Pancreas (tissue), 10 donors: ENCODE measurements at places on chromosomes 2 and 18.
A peak's percentile ranks its signal among the peaks of the same experiment; 100 is the strongest.

DNA sequence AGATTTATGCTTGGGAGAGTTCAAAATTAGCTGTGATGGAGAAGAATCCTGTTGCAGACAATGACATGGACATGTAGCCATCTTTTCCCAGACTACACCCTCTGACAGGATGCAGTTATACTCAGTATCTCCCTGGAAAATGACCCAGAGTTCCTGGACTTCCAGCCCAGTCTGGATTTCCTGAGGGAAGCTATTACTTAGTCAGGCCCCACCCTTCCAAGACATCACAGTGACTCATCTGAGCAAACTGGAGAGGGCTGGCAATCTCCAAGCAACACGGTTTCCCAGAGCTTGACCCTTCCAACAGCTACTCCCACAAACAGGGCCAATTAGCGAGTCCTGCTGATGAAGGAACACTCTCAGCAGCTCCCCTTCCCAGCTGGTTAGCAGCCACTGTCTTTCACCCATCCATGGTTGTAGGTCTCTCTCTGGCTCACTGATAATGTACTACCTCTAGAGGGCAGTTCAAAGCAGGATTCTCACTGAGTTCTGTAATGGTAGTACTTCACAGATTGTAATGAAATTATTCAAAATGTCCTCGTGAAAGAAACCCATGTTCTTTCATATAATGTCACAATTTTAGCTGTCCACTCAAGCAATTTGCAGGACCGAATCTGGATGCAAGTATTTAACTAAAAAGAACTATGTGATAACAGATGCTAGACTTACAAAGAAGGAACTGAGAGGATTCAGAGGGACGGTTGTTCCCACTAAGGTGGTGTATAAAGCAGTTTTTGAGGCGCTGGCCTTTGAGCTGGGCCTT, 110.2 kb downstream of the MDH1 start:
- peak; percentile 36 for DNase-seq

DNA sequence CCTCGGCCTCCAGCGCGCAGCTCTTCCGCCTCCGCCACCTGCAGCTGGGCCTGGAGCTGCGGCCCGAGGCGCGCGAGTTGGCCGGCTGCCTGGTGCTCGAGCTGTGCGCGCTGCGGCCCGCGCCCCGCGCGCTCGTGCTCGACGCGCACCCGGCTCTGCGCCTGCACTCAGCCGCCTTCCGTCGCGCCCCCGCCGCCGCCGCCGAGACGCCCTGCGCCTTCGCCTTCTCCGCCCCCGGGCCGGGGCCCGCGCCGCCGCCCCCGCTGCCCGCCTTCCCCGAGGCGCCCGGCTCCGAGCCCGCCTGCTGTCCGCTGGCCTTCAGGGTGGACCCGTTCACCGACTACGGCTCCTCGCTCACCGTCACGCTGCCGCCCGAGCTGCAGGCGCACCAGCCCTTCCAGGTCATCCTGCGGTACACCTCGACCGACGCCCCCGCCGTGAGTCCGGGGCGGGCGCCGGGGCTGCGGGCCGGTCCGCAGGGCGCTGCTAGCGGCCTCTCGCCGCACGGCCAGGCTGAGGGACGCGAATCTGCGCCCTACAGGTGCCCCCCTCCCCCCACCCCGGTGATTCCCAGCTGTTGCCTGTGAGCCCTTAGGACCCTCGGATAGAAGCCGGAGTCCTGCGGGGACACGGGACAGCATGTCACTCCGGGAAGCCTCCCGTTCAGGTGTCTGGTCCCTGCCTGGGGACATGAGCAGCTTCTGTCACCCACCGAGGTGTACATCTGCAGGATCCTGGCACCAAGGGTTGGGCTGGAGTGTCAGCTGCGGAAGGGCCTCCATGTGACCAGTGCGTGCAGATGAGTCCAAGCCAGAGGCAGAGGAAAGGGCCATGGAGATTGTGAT, 616 bp downstream of the RNPEPL1 start:
- DNase-seq, result peak; percentile 71

- DNase-seq, result no peak
Measured at GRCh38 chr2:60586081-60586480, 32.6 kb upstream of the BCL11A start.

- DNase-seq, result no peak
Measured at GRCh38 chr2:217798191-217798590, 204.6 kb downstream of the TNS1 start.

DNA sequence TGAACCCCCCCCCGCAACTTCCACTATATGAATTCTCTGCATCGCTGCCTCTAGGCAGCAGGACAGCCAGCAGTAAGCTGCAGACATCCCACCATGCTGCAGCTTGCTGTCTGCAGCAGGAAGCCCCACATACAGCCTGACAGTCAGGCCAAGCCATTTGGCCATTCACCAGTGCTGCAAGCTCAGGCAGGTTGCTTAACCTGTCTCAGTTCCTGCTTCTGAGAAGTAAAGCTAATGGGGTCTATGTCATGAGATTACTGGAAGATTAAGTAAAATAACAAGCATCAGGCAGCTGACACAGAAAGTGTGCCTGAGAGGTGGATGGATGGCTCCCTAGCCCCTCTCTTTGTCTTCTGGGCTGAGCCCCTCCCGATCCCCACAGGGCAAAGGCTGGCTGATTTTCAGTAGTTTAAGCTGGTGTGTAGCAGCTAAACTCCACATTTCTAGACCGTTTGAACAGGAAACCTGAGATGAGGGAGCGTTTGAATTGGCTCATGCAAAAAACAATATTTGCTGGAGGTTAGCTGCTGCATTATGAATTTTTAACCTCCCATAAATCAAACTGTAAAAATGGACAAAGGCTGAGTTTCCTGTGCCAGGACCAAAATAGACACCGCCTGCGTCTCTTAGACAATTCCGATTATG, 193.8 kb upstream of the ARL4C start:
- DNase-seq, result no peak

DNA sequence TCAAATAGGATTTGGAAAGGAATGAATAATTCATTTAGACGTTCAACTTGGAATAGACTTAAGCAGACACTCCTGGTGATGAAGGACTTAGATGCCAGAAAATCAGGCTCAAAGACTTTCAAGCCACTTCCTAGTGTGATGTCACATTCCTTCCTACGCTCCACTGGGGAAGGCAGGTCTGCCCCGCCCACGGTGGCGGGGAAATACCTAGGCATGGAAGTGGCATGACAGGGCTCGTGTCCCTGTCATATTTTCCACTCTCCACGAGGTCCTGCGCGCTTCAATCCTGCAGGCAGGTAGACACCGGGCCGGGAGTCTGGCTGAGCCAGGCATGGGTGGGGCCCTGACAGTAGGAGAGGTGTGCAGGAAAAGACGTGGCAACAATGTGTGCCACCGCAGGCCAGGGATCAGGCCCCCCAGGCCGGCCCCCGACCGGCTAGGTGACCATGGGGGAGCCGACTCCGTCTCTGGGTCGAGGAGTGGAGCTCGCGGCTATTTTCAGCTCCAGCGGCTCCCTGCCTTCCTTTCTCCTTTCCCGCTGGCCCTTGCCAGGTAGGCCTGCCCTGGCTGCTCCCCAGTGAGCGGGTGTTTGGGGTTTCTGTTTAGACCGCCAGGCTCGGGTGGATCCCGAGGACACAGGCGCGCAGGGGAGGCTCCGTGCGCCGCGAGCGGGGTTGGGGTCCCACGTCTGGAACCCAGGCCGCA, at the start of gene IL1RL2:
Gene IL1RL2, plus strand, starts transcription at position 233 of the 705 bp plus-strand sequence. CDS start 845 bp downstream, outside the sequence.
- no peak for DNase-seq

DNA sequence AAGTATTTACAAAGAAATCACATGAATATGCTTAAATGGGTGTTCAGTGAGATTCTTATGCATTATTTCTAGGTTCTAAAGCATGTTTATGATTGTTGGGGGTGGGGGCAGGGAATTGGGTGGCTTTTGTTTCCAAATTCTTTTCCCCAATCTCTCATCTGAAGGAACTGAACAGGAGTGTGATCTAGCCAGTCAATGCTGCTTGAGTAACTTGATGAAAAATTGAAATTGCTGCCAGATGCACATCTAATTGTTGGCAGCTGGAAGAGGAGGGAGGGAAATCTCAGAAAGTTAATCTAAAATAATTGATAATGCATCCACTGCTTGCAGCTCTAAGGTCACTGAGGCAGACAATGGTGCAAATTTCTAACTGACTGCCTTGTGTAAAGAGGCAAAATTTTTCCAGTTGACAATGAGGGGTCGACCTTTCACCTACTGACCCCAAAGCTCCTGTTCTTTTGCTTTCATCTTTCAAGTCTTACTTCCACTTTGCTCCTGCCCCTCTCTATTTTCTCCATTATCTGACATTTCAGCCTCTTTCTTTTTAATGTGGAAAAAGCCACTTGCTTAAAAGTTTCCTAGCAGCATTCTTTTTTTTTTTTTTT, 53.3 kb downstream of the IRS1 start:
- no peak for DNase-seq

DNA sequence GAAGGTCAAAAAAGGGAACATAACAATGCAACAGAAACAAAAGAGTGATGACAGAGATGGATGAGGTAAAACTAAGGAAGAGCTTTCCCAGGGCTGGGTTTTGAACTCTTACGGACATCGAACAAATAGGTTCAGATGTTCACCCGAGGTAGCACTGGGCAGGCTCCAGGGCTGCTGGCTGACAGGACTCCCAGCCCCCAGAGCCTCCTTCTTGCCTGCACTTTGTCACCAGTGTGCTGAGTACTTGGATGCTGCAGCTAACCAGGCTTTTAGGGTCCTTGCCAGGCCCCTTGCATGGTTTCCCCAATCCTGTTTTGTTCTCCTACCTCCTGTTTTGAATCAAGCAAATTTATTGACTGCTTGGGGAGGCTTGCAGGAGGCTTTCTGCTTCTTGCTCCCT, 322.9 kb downstream of the DYSF start:
- no peak for DNase-seq

- no peak for DNase-seq
Measured at GRCh38 chr2:70725505-70725904, 42.5 kb downstream of the ADD2 start.

DNA sequence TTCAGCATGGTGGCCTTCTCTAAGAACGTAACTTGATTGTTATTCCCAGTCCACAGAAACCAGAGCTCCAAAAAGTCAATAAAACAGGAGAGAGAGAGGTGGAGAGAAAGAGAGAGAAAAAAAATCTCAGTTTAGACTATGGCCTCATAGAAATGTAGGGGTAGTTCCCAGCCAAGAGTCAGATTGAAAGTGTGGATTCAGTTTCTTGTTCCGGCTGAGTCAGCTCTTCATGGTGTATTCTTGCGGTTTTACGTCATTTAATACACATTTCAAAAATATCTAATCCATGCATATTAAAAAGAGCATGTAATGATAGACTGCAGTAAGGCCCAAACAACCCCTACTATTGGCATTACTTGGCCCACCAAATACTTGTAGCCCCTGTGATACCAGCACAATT, 303.9 kb downstream of the ETAA1 start:
- no peak for DNase-seq

DNA sequence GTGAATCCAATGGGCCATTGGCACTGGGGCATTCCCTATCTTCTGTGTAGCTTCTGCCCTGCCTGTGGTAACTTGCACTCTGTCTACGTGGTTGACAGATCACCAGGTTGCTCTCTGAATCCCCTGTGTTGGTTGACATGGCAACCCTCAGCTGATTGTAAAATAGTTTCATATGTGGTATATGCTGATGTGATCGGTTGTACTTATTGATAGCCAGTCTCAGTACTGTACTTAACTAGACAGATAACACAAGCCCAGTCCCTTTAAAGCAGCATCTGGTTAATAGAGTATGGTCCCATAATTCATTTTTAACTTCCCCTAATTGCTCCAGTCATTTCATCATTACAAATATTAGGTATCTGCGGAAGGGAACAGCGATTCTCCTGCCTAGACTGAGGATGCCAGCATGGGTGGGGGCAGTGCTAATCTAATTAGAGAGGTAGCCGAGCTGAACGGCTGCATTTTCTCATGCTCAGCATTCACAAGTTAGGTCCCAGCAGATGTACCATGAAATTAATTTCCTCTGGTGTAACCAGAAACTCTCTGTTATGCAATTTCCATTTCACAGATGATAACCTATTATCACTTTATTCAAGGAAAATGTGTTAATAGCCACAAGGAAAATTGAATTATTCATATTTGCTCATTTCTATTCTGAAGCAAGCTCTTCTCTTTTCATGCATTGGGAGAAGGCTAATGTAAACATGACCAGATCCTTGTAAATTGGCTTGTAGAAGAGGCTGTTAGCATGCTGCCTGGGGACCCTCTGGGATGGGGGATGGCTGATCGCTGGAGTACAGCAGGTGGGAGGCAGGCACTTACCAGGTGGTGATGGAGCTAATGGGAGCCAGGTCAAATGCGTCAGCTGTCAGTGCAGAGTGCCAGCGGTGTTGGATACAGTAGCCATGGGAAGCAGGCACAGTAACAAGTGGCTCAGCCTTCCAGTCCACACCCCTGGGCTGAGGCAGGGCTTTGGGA, 608.3 kb downstream of the GALR1 start:
- no peak for DNase-seq

DNA sequence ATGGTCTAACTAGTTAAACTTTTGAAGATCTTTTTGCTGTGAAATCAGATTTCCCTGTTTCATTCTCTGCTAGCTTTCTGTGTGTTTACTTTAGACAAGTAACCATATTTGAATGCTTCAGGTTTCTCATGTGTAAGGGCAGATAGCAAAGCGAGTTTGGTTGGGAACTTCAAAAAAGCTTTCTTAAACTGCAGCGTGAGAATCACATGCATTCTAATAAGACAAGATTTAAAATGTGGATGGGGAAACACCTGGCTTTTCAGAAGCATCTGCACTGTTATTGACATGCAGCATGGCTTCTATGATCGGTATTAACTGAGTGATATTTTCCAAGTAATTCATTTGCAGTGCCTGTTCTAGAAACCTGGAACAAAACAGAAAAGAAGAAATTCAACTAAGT, 119.3 kb downstream of the ABCA12 start:
- no peak for DNase-seq

- DNase-seq, result no peak
Measured at GRCh38 chr2:44655401-44655864, 286.1 kb upstream of the SIX3 start.

DNA sequence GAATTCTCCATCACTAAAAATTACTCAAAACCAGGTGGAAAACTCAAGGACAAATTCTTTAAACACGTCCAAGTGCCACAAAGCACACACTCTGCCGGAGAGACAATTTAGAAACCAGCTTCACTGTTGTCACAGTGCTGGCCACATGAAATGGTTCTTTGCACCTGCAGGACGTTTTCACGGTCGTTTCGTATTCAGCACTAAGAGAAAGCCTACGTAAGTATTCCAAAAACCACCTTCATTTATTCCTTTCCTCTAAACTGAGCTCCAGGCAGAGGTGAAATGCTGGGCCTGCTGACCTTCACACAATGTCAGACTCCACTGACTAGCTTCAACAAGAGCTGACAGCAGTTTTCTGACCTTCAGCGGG, 680 bp downstream of the ATP5F1A start:
- DNase-seq, result no peak
